ENCODE measurements at places on chromosomes 6 and 20.
A peak's percentile ranks its signal among the peaks of the same experiment; 100 is the strongest.

DNA sequence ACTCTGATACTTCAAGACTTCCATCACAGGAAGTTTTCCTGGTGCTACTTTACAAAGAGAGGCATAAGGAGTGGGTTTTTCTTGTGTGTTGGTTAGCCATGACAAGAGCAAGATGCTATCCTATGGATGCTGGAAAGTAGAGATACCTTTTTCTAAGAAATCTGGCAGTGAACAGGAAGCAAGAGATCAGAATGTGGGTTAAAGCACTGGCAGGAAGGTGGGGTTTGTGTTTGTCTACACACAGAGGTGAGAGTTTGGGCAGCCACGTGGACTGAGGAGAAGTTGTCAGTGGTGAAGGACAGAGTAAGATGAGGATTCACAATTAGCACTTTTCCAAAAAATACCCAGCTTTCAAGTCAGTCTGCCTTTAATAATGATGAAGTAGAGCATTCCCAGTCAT is 17.9 kb downstream of the SLC2A12 start:
- DNase-seq, result no peak

- DNase-seq, result no peak
Observed at GRCh38 chr6:118965371-118965770, 30.4 kb upstream of the MCM9 start.

- DNase-seq, result no peak
Observed at GRCh38 chr20:25744261-25744660, 47.6 kb upstream of the ZNF337 start.

DNA sequence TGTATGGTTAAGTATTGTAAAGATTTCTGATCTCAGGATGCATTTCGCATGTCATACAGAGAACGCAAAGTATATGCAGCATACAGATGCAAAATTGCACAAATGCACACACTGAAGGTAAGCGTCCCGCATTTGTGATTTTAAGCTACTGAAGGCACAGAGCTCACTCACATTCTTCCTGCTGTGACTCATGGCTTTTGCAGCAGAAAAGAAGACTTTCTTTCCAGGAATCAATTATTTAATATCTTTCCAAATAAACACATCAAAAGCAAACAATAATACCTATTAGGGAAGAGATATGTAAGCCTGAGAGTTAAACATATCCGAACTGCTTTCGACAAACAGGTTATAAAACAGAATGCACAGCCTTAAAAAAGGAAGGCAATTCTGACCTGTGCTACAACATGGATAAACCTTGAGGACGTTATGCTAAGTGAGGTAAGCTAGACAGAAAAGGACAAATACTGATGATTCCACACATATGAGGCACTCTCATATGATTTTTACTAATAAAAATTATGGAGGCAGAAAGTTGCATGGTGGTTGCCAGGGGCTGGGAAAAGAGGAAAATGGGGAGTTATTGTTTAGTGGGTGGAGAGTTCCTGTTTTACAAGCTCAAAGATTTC is 109.0 kb downstream of the TFAP2A start:
- no peak for DNase-seq

DNA sequence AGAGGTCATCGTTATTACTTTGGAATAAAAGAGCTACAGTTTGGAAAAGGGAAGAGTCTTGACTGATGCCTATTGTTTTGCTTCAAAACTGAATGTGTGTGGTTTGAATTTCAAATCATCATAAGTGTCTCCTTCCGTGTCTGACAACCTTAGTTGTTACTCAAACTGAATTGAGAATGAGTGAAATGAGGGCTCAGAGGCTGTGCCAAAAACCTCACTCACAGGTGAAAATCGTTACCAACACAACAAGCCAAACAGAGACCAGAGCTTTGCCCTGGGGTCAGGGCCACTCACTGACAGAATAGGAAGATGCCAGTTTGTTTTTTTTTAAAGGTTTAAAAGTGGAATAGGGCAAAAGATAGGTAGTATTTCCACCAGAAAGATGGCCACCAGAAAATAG is 15.2 kb upstream of the SIRT5 start:
- no peak for DNase-seq

- no peak for DNase-seq
Observed at GRCh38 chr6:62283796-62284411, 2.1 kb downstream of the KHDRBS2 start.

- peak; percentile 58 for DNase-seq
Observed at GRCh38 chr6:108557494-108558371, 3.0 kb upstream of the FOXO3 start.

DNA sequence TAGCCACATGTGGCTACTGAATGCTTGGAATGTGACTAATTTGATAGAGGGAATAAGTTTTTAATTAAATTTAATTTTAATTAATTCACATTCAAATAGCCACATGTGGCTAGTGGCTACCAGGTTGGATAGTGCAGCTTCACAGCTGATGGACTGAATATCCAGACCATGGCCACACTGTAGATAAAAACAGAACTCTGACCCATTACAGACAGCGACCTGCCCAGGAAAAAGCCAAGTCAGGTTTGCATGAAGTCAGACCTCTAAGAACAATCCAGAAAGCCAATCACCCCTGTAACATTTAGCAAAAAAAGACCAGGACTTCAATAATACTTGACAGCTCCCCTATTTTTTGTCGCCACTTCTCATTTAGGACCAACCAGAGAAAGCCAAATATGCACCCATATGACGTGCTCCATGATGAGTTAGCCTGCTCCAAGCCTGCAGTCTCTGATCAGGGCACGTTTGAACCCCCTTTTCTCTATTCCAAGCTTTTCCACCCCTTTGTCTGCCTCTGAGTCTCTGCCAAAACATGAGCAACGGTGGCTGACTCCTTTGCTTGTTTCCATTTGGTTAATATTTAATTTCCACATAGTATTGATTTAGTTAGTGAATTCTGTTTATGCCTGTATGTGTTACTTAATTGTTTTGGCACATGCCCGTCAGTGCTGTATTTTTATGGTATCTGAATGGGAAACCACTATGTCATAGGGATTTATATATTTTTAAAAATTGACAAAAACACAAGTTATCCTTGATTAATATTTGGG is 636.3 kb downstream of the UTRN start:
- DNase-seq, result no peak

- DNase-seq, result no peak
Observed at GRCh38 chr20:59895908-59896307, 37.5 kb downstream of the SYCP2 start.
